ENCODE measurements at places on chromosomes 1 and 21.
A peak's percentile ranks its signal among the peaks of the same experiment; 100 is the strongest.

DNA sequence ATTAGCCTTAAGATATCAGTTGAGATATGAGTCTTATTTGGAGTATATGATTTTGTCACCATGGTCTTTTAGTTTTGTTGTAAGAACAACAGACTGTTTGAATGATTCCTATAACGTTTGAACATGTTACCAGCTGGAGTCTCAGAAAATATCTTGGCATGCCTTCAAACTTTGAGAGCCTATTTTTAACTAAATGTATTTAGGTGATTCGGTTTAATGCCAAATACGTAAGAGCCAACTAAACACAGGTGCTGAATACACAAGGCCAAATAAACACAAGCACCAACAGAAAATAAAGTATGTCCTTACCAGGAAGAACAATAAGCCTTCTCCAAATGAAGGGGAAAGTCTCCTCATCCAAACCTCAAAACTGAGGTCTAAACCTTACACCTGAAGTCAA, 48.6 kb downstream of the PRKACB start:
- DNase-seq = no peak

- no peak for DNase-seq
Measured at GRCh38 chr1:7781923-7782495, 2.1 kb upstream of the PER3 start.

- no peak for DNase-seq
Measured at GRCh38 chr1:91708691-91709090, 177.3 kb downstream of the TGFBR3 start.

DNA sequence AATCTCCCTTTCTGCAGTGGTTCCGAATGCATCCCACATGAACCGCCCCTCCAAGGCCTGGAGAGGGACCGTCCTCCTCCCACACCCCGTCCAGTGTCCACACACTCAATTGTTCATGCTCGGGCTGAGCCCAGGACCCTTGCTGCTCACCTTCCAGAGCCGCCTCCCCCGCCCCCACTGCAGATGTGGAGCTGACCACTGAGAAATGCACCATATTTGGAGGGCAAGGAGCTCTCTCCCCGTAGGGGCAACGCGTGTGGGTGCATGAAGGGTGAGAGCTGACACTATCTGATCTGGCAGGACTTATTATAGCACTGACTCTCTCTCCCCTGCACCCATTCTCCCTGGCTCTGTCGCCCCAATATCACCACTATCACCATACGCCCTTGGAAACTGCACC, 4.0 kb upstream of the S100A3 start:
- no peak for DNase-seq

DNA sequence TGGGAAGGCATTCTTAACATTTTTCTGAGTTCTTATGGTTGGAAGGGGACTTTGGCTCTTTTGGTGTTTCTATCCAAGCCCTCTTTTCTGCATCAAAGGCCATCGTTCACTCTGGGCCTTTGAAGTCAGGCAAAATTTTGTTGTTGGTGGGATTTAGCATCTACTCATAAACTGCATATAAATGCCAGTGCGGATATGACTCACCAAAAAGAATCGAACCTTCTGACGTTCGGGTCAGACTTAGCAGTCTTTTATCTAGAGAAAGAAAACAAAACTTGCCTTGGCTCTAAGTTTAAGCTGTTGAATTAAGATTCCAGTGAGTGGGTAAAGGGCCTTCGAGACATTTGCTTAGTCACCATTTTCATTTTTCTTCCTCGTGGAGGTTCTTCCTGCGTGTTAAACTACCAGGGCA, 51.4 kb downstream of the EVA1C start:
- peak; percentile 93 for DNase-seq

DNA sequence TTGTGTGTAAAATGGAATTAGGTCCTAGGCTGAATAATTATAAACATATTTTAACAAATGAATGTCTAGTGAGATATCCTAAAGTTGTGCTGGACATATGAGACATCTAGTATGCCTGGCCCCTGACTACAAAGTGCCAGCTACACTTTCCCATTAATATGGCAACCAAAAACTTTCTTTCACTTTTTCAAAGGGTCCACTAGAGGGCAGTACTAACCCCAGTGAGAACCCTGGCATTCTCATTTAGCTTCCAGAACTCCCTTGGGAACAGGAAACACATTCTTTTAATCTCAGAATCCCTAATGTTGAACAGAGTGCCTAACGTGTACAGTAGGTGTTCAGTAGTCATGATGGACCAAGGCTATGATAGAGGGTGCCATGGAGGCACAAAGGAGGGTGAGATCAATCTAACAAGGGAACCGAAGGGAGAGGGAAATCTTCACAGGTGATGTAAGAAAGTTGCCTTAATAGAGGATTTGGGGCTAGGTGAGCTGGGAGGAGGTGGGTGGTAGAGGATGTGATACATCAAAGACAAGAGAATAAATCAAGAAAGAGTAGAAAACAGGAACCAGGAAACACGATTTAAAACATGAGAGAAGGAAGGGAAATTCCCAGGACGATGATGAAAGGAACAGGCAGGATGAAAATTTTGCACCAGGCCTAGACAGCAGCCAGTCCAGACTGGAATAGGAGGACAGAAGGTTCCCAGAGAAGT, 41.6 kb downstream of the NSL1 start:
- peak; percentile 66 for DNase-seq
